Daoy (cell line): ENCODE measurements at places on chromosomes 6 and 20. TPM values are rescaled to one million over a fixed set of nuclear protein-coding genes. Genes with fewer than 3 reads are reported as not detected.

- no peak for DNase-seq
These were observed 102.1 kb downstream of the PRDM1 start for GRCh38 chr6:106188104-106188794.

GRCh38 chr6:168139121-168139520, 60.1 kb upstream of the FRMD1 start:
- DNase-seq = no peak

DNA sequence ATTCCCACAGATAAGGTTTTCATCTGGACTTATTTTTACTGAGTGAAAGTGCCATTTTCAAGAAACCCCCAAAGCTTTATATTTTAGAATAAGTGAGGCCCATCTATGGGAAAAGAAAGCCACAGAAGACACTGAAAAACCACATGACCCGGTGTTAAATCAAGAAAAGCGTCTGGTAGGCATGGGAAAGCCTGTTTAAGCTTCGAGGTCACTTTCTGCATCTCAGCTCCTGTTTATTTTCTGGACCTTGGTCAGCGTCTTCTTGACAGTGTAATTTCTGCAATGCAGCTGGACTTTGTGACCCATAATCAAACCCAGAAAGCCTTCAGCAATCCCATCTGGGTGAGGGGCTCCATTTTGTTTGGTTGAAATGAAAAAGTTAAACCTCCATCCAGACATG, 59.6 kb upstream of the NEDD9 start:
- DNase-seq = no peak

FAM184A gene
- 3.8 and 4.8 TPM in 2 replicates for total RNA-seq

DNA sequence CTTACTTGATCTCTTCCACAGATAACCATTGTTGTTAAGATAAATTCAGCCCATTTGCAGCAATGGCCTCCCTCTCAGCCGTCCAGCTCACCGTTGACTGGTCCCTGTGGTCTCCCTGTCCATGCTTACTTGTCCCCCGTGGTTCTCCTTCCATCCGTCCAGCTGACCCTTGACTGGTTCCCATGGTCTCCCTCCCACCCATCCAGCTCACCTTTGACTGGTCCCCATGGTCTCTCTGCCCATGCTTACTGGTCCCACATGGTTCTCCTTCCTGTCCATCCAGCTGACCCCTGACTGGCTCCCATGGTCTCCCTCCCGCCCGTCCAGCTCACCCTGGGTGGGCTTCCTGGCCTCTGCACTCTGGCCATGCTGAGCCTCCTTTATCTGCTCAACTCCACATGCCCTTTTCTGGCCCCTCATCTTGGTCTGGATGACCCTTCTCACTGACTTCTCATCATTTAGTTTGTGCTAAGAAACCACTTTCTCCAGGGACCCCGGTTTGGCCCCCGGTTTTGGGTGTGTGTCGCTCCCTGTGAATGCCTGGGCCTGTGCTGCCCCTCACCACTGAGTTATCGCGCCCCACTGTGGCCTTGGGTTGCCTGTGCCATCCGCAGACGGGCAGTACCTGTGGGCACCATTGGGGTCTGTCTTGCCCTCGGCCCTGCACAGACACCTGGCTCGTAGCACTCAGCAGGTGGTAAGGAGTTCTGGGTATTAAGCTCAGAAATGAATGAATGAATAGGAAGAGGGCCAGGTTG, 146.4 kb downstream of the ERMARD start:
- DNase-seq = no peak

GRCh38 chr6:149766156-149766769, 16.7 kb downstream of the PCMT1 start:
- peak; percentile 32 for DNase-seq

- no peak for DNase-seq
These were observed 12.1 kb upstream of the TSPYL1 start for GRCh38 chr6:116291701-116292396.

DNA sequence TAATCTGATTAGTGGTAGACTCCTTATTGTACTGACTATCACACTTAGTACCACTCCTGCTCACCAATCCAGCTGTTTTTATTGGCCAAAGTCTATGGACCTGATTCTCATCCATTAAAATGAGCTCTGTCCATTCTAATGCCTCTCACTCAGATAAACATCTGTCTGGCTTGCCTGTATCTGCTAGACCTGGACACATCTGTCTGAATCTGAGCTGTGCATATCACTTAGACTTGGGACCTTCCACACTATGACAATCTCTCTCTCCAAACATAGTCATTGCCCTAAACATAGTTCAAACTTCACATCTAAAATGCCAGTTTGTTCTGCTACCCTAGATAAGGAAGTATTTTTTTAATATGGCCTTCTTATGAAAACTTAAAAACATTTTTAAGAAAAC, 92.6 kb downstream of the CENPW start:
- DNase-seq = no peak

DNA sequence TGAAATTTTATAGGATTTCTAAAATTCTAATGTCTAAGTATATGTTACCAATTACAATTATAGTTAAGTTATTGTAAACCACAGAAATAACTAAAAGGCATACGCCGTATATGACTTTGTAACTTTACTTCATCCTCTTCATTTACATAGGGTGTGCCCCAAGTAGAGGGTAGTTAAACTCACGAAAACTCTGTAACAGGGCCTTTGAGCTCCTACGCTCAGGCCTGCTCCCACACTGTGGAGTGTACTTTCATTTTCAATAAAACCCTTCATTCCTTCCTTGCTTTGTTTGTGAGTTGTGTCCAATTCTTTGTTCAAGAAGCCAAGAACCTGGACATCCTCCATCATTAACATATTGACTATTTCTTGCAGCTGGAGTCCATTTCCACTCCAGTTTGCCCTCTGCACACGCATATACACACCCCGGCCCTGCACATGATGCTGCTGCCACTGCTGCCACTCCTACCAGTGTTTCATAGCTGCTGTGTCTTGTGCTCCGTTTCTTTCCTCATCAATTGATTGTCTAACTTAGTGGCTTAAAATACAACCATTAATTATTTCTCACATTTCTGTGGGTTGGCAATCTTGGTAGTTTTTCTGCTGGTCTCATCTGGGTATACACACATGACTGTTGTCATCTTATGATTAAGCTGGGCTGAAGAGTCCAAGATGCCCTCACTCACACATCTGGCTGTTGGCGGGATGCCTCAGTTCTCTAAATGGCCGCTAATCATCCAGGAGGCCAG, 33.0 kb upstream of the SCP2D1 start:
- DNase-seq = no peak
